ENCODE measurements at places on chromosomes 3 and 15.

GRCh38 chr15:89586651-89587050 lies 11.4 kb downstream of the TICRR start:
- no peak for DNase-seq

GRCh38 chr15:94348084-94348483 lies 116.7 kb downstream of the MCTP2 start:
- no peak for DNase-seq

GRCh38 chr3:99545941-99546580 lies 92.3 kb upstream of the COL8A1 start:
- no peak for DNase-seq

DNA sequence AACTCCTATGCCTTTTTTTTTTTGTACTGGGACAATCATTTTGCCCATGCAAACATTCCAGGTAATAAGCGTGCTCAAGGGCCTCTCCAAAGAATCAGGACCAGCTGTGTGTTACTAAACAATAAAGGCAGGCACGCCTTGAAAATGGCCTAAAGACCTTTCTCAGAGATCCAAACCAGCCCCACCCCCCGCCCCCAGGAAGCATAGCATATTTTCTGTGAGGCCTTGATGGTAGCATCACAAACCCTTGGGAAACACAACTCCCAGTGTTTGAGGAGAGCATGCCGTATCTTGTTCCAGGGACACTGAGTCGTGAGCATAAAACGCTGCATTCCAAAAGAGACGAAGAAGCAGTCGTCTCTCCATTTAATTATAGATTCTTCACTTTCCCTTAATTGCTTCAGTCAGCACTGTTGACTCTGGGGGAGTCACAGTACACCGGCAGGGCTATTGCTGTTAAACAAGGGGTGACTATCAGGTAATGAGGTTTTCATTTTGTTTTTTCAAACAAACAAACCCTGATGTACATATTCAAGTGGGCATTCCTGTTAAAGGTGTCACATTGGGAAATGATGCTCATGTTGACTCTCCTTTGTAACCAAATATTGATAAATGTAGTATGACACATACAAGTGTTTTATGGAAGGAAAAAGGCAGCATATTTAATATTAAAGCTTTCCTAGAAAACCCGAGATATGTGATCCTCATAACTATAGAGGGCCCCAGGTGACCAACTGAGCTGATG lies 4.4 kb upstream of the TPM1 start:
- DNase-seq, result no peak

GRCh38 chr3:182242489-182242942 lies 530.8 kb downstream of the SOX2 start:
- no peak for DNase-seq

- no peak for DNase-seq
Measured at GRCh38 chr3:67349551-67350174, 304.7 kb downstream of the SUCLG2 start.

GRCh38 chr3:8237893-8238292 lies 263.7 kb upstream of the LMCD1 start:
- DNase-seq, result no peak

DNA sequence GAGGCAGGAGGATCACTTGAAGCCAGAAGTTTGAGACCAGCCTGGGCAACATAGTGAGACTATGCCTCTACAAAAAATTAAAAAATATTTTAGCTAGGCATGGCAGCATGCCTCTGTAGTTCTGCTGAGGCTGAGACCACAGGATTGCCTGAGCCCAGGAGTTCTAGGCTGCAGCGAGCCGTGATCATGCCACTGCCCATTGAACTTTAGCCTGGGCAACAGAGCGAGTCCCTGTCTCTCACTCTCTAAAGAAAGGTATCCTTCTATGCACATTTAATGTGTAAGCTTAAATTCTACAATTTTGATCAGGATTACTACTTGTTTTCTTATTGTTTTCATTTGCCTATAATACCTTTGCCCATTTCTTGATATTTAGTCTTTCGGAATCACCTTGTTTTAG lies 26.8 kb downstream of the GALK2 start:
- DNase-seq, result no peak

GRCh38 chr3:37946531-37946889 lies 44.1 kb upstream of the VILL start:
- no peak for DNase-seq

DNA sequence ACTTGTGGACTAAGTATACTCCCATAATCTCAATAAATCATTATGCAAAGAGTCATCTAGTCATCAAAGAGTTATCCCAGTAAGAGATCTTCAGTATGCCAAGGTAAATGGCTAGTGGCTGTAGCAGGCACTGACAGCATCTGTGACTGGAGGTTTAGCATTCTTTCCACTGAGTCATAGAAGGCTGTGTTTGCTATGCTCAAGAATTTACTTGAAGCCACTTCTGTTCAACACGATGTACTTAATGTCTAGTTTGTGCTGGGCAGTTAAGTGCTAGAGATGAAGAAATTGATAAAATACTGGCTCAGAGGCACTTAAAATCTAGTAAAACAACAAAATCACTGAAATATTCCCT lies 13.0 kb downstream of the ZBED2 start:
- no peak for DNase-seq

DNA sequence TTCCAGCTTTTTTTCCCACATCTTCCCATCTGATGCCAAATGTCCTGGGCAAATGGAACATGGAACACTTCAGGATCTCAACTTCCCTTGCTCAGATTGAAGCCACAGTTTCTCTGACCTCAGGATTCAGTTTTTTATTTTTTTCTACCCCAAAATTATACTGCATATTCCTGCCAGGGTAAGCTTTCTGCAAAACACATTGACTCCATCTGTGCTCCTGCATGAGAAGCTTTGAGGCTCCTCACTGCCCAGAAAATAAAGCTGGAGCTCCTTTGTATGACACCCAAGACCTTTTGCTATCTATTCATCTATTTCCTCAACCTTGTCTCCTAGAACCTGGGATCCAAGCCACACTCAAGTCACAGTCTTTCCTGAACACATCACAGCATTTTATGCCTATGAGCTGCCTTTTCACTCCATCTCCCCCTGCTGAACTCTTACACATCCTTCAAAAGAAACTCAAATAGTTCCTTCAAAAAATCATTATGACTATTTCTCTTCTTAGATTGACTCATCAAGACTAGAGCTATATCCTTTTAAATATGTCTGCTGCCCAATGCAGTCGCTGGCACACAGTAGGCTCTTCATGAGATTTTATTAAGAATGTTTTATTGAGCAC lies 57.4 kb upstream of the PSMD6 start:
- DNase-seq, result no peak

DNA sequence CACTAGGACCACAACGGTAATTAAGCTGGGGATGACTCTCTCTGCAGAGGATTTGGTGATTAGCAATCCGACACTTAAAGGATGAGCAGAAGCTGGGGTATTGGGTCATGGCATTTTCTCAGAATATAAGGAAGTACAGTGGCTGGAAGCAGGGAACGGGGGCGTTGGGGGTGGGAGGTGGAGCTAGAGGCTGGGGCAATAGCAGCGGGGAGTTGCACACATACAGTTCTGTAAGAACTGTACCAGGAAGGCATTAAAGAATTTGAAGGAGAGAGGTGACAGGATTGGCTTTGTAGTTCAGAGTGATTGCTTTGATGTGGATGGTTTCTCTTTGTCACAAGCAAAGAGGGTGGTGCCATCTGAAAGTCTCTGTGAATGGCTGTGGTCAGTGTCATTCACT lies 28.2 kb downstream of the PSMD6 start:
- DNase-seq, result no peak

- DNase-seq, result no peak
Measured at GRCh38 chr15:42387603-42388002, 28.3 kb downstream of the CAPN3 start.

GRCh38 chr3:49724586-49724985 lies 835 bp upstream of the GMPPB start:
- DNase-seq, result no peak

DNA sequence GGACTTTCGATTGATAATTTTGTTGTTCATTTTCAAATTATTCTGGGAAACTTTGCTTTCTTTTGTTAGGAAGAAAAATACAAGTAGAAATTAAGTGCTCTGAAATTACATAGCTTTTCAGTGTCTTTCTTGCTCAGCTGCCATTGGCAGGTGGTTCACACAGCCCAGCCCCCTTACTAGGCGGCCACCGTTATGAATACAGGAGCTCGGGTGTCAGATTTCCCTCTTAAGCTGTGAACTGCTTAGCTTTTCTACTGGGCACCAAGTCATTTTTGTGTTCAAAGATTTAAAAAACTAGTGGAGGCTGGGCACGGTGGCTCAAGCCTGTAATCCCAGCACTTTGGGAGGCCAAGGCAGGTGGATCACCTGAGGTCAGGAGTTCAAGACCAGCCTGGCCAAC lies 55.2 kb downstream of the HMG20A start:
- DNase-seq, result no peak

DNA sequence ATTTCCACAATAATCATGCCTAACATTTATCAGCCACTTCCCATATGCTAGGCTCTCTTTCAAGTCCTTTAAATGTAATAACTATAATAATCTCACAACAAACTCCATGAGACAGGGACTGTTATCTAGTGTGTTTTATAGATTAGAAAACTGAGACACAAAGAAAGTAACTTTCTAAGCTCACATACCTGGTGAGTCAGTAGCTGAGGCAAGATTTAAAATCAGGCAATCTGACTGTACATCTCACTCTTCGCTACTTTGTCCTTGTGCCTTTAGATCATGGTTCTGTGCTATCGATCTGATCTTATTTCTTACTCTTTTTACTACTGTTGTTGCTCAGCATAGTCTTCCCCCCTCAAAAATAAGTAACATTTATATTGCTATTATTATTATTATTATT lies 295.5 kb downstream of the LPP start:
- DNase-seq, result no peak

- no peak for DNase-seq
Measured at GRCh38 chr3:161016417-161017313, 88.5 kb downstream of the B3GALNT1 start.

DNA sequence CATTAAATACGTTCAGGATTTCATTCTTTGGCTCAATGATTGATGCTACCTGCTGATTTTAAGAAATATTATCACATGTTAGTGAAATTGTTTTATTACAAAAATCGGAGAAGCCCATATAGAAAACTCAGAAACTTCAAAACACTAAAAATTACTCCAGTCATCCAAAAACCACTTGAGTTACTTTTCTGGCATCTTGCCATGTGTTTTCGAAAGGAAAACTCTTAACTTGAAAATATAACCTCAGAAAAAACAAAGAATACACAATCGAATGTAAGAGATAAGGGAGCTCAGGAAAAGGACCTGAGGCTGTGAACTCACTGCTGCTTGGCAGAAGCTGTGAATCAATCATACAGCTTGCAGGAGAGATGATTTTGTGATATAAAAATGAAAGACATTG lies 151.3 kb upstream of the SLITRK3 start:
- no peak for DNase-seq

DNA sequence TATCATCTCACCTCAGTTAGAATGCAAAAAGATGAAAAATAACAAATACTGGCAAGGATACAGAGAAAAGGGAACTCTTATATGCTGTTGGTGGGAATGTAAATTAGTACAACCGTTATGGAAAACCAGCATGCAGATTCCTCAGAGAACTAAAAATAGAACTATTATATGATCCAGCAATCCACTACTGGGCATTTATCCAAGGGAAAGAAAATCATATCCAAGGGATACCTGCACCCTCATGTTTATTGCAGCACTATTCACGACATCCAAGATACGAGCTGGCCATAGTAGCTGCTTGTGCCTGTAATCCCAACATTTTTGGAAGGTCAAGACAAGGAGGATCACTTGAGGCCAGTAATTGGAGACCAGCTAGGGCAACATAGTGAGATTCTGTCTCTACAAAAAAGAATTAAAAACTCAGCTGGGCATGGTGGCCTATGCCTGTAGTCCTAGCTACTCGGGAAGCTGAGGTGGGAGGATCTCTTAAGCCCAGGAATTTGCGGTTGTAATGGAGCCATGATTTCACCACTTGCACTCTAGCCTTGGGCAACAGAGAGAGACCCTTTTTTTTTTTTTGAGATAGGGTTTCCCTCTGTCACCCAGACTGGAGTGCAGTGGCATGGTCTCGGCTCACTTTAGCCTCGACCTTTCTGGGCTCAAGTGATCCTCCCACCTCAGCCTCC lies 26.6 kb downstream of the USP50 start:
- DNase-seq, result no peak

- DNase-seq, result no peak
Measured at GRCh38 chr15:44029003-44029402, 166.1 kb downstream of the FRMD5 start.

GRCh38 chr15:36208868-36209582 lies 370.4 kb upstream of the CDIN1 start:
- no peak for DNase-seq

Data from NCI-H187 treated with DMSO at 0.1 percent for 48 hours (cell line).